ENCODE measurements at places on chromosomes 7 and 10.

DNA sequence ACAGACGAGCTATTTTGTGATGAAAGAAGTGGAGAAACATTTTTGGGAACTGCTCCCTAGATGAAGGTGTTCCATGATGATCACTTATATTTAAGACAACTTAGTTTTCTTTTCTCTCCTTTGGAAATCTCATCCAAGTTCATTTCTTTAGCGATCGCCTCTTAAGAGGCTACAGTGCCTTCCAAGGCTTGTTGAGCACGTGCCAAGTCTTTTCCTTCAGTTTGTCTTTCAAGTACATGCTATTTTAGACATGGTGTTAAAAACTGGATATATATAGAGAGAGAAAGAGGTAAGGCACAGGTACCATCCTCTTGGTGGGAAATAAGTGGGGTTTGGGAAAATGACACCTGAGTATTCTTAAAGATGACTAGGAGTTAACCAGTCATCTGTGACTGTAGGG, 2.7 kb downstream of the ADK start:
- no peak for DNase-seq

GRCh38 chr7:69208848-69209247, 389.4 kb upstream of the AUTS2 start:
- DNase-seq, result no peak

DNA sequence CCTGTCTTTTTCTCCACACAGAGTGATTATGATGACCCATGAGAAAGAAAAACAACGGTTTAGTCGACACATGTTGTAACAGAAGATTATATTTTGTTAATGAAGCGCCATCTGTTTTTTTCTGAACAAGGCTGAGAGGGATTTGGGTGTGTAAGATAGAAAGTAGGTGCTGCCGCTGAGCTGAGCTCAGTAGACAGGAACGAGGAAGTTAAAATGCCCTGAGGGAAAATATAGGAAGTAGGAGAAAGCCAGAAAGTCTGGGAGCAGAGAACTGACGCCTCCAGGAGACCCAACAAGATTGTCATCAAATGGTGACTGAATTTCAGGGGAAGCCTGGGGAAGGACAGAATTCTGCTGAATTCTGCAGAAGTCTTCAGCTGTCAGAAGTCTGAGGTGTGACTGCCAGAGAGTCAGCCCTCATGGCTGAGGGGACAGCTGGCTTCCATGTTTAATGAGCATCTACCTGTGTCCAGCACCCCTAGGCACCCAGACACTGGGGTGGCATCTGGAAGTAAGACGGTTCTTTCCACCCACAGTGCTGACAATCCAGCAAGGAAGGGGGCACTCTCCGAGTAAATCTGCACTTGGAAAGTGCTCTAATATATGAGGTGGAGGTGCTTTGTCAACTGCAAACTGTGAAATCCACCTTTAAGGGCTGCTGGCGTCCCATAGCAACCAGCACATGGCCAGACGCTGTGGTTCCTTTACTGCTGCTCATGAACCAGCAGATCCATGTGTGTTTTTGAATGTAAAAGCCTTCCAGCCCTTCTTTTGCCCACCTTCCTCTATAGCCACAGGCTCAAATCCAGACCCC, 12.5 kb upstream of the TSPAN15 start:
- DNase-seq, result no peak

- DNase-seq, result no peak
Measured at GRCh38 chr10:132021046-132021445, 39.3 kb upstream of the BNIP3 start.

DNA sequence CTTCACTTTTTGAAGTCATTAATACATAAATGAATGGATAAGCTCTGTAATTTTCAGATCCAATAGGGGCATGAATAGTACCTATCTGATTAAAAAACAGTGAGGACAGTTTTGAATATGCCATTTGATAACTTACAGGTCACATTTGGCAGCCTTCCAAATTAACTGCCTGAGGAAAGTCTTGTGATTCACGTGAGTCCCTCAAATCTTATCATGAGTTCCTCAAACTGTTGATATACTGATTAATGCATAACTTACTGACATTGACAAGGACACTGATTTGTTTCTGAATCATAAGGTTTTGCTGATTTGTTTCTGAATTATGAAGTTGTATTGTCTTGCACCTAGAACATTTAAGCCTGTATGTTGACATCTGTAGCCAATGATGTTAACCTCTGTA, 55.1 kb downstream of the ANKMY2 start:
- no peak for DNase-seq

DNA sequence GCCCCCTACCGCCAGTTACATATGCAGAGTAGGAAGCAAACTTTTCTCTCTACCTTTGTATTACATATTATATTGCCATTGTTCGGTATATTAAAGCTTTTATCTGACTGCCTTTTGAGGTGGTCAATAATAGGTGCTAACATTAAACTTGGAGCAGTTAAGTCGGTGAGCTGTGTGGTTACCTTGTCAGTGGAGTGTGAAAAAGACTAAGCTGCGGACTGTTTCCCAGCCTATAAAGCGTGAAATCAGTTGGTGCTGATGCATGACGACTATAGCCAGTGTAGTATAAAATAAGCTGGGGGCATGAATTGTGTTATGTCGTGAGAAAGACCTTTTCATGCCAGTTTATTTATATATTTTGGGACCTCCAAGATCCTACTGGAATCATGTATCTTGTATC, 33.7 kb downstream of the R3HCC1L start:
- no peak for DNase-seq

GRCh38 chr7:9608560-9608959, 1175.2 kb downstream of the NXPH1 start:
- DNase-seq, result no peak
